HTR-8/SVneo (cell line): ENCODE measurements at places on chromosomes 2 and 18.

DNA sequence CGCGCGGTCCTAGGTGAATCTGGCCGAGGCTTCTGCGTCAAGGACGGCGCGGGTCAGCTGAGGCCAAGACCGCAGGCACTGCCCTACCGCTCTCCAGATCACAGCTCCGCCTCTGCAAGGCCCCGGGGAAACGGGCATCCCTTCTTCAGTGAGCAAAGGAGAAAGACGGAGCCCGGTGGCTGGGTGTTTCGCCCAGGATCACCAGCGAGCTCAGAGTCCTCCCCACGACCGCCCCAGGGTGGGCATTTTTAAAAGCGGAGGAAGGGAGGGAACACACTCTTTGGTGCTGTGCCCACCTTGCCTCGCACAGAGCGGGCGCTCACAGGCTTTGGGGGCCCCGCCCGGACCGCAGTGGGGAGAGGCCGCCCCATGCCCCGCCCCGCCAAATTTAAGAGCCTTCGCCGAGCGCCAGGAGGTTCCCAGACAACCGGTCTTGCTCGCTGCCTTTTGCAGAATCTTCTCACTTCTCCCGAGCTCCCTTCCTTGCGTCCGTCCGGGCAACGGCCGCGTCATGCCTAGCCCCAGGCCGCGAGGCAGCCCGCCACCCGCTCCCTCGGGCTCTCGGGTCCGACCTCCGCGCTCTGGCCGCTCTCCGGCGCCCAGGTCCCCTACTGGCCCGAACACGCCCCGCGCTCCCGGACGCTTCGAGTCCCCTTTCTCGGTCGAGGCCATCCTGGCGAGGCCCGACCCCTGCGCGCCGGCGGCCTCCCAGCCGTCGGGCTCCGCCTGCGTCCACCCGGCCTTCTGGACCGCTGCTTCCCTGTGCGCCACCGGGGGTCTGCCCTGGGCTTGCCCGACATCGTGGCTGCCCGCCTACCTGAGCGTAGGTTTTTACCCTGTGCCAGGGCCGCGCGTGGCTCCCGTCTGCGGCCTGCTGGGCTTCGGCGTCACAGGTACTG, at the start of gene NOTO:
Gene NOTO (plus strand): TSS at position 419 of the 899 bp plus-strand sequence. CDS start 93 bp downstream, at position 512.
- no peak for DNase-seq

DNA sequence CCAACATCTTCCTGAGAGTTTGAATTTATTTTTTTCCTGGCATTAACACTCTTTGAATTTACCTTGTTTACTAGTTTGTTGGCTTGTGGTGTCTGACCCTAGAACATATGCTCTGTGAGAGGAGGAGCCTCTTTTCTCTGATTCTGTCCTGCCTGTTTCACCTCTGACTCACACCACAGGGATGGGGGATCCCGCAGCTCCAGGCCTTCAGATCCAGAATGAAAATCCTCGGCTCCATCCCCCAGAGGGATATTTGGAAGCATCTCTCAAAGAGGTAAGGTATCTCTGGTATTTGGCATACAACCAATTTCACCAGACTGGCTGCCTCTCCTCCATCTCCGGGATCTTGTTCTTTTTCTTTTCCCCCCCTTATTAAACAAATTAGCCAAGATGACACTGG, 104.7 kb downstream of the GPR39 start:
- DNase-seq: peak; percentile 23

DNA sequence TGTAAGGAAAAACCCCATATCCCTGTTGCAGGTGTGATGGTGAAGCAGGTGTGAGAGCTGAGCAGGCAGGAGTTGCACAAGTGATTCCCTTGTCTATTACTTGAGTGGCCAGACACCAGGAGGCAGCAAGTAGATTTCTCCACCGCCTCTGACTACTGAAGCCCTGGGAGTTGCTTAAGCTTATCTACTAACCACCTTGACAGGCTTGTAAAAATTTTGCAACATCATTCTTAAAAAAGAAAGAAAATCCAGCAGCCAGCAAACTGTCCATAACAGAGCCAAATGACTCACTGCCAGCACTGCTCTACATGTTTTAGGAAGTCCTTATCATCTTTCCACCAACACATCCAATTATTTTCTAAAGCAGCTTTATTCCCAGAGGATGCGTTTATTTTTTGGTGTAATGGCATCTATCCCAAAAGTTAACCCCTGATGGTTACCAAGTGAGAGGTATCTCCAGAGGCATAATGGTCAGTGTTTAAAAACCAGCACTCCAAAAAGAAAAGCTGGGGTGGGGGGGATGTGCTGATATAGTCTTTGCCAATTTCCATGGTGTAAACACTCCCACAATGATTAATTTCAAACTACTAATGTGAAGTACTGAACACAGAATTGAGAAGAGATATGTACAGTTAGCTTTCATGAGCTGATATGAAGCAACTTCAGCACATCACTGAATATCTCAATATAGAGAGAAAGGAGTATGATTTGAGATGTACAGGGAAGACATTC, 16.3 kb upstream of the GPR39 start:
- DNase-seq: no peak

DNA sequence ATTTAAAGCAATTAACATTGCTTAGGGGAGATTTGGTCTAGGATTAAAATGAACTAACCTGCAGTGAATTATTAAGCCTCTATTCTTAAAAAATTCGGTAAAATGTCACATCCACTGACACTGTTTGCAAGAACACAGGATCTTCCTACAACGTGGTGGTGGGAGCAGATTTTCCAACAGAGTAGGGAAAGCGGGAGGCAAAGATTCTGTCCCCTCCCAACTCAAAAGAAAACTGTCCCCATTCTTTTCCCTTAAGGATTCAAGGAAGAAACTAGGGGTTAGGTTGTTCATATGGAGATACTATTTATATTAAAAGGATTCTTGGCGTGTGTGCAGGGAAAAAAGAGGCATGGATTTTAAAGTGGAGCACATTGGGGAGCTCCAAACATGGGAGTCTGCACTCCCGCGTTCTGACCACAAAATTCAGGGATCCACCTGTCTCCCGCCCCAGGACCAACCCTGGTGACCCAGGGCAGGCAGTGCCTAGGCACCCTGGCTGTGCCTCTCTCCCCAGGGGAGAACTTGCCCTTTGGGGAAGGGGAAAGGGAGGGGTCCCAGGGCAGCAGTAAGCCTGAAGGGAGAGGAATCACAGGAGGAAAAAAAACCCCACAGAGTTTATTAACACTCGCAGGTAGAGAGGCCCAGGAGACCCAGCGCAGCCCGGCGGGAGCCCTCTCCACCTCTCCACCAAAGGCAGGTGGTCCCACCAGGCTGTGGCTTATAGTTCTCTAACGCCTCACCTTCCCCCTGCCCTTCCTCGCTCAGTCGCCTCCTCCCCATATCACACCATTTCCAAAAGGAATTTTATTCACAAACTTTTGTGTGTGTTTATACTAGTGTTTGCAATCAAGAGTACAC, 2.3 kb downstream of the PTGR3 start:
- no peak for DNase-seq

DNA sequence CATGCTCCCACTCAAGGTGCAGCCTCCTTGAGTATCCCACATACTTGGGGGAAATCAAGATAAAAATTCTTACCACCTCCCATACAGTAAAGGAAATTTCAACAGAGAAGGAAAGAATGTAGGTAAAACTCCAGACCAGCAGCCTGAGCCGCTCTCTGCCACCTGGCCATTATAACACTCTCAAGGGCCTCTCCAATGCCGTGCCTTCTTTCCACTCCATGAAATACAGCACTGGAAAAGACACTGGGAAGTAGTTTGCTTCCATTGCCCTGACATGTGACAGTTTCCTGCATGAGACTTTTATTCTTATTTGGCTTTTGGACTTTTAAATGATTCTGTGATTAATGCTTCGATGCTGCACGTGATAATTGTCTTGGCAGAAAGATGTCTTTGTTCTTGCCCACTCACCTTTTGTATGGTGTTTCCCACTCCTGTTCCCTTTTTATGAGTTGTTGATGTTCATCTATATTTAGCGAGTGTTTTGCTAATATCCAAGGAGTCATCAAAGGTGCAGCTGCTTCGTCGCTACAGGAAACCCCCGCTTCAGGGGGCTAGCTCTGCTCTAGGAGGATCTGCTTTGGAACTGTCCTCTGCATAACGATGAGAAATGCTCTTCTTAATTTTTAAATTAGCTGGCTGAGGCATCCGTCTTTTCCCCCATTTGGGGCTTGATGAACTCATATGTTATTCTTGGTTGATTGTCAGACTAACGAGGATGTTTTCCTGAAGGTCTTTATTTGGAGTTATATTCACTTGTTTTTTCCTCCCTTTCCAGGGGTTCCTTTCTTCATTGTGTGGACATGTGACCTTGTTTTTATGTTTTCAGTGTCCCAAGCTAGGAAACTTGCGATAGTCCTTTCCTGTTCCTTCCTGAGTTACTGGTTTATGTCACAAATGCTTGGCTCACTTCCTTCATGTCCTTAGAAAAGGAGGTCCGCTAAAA, 179.4 kb downstream of the TXNL1 start:
- DNase-seq: no peak

DNA sequence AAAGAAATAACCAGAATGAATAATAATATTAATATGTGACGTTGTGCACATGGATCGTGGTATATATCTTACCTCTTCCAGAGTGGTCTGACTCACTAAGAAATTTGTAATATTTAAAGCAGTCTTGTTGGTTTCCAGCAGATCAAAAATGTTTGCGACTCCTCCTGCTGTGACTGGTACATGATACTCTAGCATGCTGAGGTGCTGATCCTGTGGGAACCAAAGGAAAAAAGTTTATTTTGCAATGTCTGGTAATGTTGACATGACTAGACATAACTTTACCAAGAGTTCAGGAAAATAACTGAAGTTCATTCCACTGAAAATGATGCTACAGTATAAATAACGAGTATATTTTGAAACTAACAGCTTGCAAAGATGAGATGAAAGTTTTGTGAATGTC, 124.5 kb upstream of the BARD1 start:
- DNase-seq: no peak

DNA sequence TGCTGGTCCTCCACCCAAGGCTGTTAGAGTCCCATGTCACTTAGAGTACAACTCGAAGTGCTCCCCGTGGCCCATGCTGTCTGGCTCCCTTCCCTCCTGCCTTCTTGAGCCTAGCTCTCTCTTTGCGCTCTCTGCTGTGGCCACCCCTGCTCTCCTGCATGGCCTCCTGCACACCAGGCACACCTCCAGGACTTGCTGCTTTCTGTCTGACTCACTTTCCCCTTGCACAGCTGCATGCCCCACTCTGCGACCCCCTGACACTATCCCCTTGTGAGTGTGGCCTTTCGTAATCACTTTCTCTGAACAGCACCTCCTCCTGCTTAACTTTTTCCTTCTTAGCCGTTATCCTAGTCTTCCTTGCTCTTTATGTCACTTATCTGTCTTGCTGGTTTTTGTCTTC, 343.6 kb downstream of the TGIF1 start:
- no peak for DNase-seq

- no peak for DNase-seq
Observed at GRCh38 chr18:29962579-29962978, 1080.0 kb downstream of the DSC3 start.

GRCh38 chr2:201158111-201158929, 24.6 kb upstream of the CASP10 start:
- peak; percentile 77 for DNase-seq

- no peak for DNase-seq
Observed at GRCh38 chr2:218547978-218548377, 20.2 kb downstream of the USP37 start.

- DNase-seq: no peak
Observed at GRCh38 chr2:187529977-187530721, 24.1 kb downstream of the TFPI start.

DNA sequence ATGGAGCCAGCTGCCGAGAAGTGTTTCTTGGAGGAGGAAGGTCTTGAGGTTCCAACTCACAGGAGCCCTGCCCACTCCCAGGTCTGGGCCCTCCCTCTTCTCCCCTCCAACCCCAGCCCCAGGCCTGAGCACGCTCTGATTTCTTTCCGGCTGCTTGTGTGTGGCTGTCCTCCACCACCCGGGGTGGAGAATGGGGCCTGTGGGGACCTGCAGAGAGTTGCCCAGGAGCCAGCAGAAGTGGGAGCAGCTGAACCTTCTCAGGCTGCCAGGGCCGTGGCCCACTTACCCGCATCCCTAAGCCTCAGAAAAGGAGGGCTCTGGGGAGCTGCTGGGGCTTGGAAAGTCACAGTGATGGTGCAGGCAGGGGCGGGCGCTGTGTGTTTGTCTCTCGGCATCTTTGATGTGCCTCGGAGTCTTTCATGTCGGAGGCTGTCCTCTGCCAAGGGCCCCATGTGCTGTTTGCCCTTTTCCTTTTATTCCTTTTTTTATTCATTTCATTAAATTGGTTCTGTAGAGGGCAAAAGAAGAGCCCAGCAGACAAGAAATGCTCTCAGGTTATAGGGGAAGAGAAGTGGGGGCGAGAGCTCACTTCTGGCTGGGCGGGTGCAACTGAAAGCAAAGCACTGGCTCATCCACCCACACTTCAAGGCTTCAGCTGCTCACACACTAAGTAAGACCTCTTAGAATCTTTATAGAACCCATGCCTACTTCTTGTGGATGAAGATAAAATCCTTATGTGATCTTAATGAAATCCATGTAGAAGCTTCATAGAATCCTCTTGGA, 52.5 kb downstream of the SDC1 start:
- no peak for DNase-seq

DNA sequence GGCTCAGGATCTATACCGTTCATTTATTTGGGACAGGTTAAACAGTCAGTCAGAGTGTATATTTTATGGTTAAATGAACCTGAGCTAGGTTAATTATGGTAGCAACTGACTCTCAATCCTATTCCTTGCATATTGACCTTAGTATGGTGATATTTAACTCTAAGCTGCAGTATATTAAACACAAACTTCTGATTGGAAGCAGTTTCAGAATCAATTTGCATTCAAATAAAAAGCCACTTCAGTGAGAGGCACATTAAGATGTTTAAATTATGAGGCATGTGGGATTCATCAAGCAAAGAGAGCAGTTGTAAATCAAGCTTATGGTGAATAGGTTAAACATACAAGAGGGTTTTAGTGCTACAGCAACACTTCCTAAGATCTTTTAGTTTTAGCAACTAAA, 40.4 kb downstream of the FRZB start:
- DNase-seq: no peak

- no peak for DNase-seq
Observed at GRCh38 chr2:109463236-109463635, 150.5 kb downstream of the SEPTIN10 start.

DNA sequence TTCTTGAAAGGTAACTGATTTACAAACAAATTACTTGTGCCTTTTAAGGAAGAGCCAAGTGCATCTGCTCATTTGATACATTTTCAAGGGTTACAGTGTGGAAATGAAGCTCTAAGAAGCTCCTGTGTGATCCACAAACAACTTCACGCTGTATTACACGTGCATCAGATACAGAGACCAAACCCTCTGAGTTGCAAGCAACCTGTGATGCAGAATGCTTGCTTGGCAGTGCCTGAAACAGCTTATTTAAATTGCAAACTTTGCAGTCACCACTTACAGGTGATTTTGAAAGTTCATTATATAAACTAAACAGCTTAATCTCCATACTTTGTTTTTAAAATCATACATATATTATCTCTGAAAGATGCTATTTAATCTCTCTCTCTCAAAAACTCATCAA, 50.1 kb downstream of the ZEB2 start:
- no peak for DNase-seq

- DNase-seq: no peak
Observed at GRCh38 chr2:218981881-218982585, 3.0 kb downstream of the FEV start.
